Renal cortical epithelial cell (primary cell): ENCODE measurements at places on chromosomes 16 and 17.

GRCh38 chr16:84476401-84476800, 28.1 kb downstream of the MEAK7 start:
- DNase-seq, result no peak

DNA sequence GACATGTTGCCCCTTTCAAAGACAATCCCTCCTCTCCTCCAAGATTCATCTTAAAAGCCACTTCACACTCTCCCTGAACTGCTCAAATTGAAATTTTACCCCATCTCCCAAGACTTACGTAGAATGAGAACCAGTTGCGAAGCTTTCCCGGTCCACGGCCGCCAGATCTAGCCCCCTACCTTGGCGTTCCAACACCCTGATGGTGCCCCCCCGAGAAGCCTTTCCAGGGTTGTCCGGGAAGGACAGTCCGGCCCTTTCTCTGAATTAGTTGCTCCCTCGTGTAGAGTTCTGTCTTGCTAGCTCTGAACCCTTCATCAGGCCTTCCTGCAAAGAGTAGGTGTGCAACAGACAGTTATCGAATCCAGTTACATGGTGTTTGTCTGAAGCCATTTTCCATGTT, 60.0 kb upstream of the DNAH17 start:
- no peak for DNase-seq

DNA sequence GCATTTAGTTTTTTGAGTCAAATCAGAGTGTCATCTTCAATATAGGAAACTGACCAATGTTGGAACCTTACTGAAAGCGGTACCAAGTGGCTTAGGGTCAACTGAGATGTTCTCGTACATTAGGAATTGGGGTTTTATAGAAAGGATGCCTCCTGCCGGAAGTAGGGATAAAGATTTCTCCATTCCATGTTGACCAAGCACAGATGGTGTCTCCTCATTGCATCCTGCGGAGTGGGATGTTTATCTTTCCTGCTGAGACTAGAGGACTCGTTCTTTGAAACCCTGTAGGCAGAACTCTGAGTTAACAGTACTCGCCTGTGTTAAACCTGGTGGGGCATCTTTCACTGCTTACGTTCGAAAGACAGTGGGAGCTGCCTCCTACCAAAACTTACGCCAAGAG, 1.4 kb downstream of the SHISA6 start:
- DNase-seq, result no peak

GRCh38 chr16:638034-638543, 2.0 kb upstream of the METTL26 start:
- no peak for DNase-seq

- DNase-seq, result no peak
These were observed 62.5 kb downstream of the N4BP1 start for GRCh38 chr16:48547530-48547929.

GRCh38 chr17:33989361-33990148, 265.5 kb upstream of the CCL2 start:
- no peak for DNase-seq

GRCh38 chr16:78425891-78426510, 326.5 kb downstream of the WWOX start:
- no peak for DNase-seq

- peak; percentile 99 for DNase-seq
These were observed 378.1 kb downstream of the HAPSTR1 start for GRCh38 chr16:9469512-9469911.
